Stimulated activated CD8-positive, alpha-beta memory T cell treated with anti-CD3 and anti-CD28 coated beads, Interleukin-4, amount 100 ng/mL, for 24 hours (primary cell): ENCODE measurements at places on chromosomes 6 and 20.

- DNase-seq, result no peak
Measured at GRCh38 chr6:33929575-33930288, 125.9 kb upstream of the MLN start.

DNA sequence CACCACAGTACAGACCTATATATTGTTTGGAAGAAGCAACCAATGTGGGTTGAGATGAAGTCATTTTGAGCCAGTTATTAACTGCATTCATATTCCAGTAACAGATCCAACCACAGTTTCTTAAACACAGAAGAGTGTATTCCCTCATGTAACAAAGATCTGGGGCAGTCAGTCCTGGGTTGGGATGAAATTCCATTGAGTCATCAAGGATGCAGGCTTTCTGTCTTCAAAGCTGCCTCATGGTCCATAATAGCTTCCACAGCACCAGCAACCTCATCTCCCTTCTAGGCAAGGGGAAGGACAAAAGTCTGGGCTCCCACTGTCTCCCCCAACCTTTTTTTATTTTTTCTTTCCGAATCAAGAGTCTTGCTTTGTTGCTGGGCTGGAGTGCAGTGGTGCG lies 2.9 kb upstream of the SOD2 start:
- DNase-seq, result no peak

GRCh38 chr6:2630891-2631571 lies 119.7 kb downstream of the MYLK4 start:
- DNase-seq, result no peak

GRCh38 chr6:33699131-33699530 lies 12.4 kb downstream of the UQCC2 start:
- DNase-seq, result no peak

DNA sequence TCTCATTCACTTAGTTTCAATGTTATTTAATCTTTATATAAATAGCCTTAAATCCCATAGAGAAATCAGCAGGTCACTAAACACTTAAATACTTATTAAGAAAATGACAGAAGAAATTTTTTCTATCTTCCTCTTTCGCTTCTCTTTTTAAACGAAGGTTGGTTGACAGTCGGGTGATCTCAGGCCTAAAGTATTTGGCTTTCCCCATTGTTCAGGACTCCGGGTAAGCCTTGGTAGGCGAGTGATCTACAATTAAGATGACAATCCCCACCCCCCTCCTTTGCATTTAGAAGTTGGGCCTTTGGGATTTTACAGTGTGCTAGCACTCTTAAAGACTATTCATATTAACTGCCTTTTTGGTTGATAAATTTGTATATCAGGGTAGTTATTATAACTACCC lies 19.7 kb upstream of the UTRN start:
- no peak for DNase-seq

DNA sequence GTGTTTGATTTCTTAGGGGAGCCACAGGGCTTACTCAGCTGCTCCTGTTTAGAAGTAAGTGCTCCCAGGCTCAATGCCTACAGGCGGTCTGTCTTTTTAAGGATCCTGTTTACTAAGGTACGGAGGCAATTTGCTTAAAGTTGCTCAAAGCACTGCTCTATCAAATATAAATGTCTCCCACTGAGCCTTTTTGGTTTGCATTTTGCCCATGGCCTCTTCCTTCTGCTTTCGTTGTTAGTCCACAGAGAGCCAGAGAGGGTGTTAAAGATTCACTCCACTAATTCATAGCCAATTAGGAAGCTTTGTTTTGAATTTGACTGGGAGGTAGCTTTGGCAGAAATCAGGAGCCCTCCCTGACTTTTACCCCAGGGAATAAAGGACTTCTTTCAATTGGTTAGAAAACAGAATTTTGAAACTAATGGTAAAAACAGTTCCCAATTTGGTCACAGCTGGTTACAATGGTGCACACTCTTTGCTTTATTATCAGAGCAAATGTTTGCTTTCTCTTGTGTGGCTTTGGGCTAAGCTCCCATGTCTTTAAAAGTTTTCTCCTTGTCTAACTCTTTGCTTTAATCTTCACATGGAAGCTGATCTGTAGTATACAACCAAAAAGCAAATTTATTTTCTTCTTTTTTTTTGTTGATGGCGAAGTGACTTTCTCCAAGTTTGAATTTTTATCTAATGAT lies 126.2 kb downstream of the IMPG1 start:
- no peak for DNase-seq

GRCh38 chr20:38057351-38057972 lies 23.9 kb downstream of the RPRD1B start:
- DNase-seq, result peak; percentile 50

GRCh38 chr6:125831659-125832058 lies 40.9 kb downstream of the NCOA7 start:
- DNase-seq, result no peak

DNA sequence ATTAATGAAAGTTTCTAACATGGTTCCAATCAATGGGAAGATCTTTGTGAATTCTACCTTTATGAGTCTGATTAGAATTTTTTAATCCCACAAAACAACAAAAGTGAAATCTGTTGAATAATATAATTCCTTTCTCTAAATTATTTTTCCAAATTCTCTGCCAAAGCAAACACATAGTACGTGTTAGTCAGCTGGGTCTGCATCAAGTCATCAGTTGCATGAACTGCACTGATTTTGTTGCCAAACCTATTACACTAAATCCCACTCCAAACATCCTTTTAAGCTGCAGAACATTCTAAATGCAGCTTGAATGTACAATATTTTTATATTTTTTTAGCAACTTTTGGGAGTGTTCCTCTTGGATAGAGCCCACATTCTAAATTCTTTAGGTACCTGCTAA lies 199.0 kb upstream of the HSF2 start:
- no peak for DNase-seq

GRCh38 chr6:16511723-16512489 lies 249.4 kb downstream of the ATXN1 start:
- peak; percentile 19 for DNase-seq

- DNase-seq, result no peak
Measured at GRCh38 chr6:68127074-68127473, 508.0 kb upstream of the ADGRB3 start.

- no peak for DNase-seq
Measured at GRCh38 chr6:127178746-127179145, 60.3 kb downstream of the RSPO3 start.

DNA sequence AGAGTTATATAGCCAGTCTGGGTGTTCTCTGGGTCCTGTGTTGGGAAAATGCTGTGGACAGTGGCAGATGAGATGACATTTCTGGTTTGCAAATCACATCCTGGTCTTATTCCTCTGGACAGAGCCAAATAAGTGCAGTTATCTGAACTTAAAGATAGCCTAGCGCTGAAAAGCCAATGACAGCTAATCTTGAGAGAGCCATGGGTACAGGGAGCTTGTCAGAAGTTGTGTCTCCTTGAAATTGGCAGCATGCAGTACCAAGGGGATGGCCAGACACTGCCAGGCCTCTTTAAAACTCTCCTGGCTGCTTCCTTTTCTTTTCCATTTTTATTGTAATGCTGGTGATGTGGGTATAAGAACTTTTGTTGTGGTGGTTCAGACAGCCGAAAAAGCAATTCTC lies 362.5 kb downstream of the FARS2 start:
- no peak for DNase-seq

DNA sequence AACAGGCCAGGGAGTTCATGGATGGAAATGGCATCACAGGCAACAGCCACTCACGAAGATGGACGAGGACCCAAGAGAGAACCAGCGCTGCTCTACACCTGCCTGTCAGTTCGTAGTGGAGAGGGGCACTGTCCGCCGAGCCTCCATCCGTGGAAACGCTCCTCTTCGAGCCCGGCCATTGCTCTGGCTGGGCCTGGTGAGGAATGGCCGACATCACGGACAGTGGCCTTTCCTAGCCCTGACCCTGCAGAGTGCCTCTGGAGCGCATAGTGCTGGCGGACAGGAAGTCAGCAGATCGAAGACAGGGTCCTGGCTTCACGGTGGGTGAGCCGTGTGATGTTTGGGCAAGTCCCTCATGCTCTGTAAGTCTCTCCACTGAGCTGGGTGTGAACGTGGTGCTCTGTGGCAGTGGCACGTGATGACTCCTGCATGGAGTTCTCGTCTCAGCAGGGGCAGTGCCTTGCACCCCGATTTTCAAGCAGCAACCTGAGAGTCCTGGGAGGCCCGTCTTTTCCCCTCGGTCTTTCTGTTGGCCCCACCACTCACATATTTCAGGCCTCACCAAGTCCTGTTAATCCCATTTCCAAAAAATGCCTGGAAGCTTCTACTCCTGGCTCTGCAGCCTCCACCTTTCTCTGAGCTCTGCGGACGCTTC lies 214.4 kb downstream of the ERMARD start:
- DNase-seq, result no peak

- no peak for DNase-seq
Measured at GRCh38 chr20:35893942-35894341, 60.4 kb downstream of the SCAND1 start.

GRCh38 chr6:38349795-38350194 lies 289.9 kb downstream of the BTBD9 start:
- no peak for DNase-seq

GRCh38 chr6:81694207-81694606 lies 58.3 kb downstream of the TENT5A start:
- DNase-seq, result no peak

DNA sequence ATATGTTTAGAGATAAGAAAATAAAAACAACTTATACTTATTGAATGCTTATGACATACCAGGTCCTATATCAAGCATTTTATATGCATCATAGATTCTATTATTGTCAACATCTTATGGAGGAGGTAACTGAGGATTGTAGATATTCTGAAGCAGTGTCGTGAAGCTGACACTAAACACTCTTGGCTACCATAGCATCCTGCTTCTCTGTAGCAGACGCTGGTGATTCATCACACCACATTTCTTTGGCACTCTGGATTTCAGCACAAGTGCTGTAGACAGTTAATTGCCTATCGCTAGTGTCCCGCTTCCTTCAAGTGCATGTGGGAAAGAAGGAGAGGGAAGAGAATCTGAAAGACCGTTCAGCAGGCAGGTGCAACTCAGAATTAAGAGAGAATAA lies 317.1 kb downstream of the PLCB1 start:
- no peak for DNase-seq

- peak; percentile 24 for DNase-seq
Measured at GRCh38 chr6:43628393-43629103, 516 bp downstream of the GTPBP2 start.

DNA sequence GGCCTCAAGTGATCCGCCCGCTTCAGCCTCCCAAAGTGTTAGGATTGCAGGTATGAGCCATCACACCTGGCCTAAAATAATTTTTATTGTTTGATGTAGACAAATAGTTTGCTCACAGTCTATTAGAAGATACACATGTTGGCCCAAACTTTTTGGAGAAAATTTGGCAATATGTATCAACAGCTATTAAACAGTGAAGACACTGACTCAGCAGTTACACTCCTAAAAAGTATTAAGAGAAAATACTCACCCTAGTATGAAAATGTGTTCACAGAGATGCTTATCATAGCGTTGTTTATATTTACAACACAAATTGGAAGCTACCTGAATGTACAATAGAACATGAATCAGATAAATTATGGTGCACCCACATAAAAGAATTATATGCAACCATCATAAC lies 173.1 kb downstream of the WDR27 start:
- DNase-seq, result no peak

DNA sequence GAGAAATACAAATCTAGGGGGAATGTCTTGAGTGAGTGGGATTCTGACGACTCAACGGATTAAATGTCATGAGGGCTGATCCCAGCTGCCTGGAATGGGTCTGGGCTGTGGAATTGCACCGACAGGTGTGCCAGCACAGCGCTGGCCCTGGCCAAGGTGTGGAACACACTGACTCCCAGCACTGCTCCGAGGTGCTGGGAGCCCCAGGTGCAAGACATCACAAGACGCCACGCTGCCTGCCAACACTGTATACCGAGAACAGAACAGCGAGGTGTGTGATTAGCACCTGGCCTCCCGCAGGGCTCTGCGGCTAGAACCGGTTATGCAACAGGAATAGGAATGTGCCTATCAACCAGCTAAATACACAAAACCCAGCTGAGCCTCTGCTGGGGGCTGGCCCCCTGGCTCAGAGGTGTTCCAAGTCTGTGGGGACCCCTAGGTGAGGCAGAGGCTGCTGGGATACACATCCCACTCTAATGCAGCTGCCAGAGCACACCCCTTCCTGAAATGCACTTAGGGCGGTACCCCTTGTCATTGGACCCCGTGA lies 24.8 kb upstream of the APMAP start:
- DNase-seq, result no peak
